ENCODE measurements at places on chromosomes 1 and 21. TPM values are rescaled to one million over a fixed set of nuclear protein-coding genes. Genes with fewer than 3 reads are reported as not detected.

DNA sequence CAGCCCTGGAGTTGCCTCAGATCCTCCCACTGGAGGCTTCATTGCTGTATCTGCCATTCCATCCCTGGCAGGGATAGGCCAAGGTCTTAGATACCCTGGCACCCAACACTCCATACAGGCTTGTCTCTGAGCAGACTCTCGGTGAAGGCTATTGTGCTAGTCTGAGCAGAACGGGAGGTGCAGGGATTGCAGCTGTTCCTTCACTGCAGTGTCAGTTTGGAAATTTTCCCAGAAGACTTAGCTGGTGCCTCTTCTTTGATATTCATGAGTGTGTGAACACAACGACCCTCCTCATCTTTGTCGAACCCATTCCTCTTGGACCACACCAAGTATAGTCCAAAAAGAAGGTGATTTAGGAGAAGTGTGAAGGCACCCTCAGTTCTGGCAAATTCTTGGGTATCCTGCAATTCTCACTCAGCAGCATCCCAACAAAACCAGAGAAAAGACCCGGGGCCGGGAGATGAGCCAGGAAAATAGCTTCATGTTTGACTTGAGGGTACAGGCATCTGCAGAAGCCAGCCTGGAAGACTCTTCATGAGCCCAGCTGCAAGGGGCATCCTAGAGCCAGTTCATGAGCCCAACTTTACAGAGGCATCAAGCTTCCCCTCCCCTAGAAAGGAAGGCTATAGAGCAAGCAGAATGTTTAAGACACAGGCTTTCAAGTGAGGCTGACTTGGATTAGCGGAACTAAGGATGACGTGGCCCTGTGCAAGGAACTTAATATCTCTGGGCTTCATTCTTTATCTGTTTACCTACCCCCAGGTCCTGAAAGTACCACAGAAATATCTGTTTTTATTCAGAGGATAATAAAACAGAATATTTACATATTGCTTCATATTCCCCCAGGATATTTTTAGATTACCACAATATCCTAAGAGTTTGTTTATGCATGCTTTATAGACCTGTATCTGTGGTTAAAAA, 38.8 kb upstream of the HAO2 start:
- H3K36me3 ChIP-seq = no peaks in the 10 kb centered on the region
- H3K4me3 ChIP-seq = no peak overlapping the region
- no peak overlapping the region for H3K27ac ChIP-seq
- DNase-seq = no peak

AJAP1 gene
- total RNA-seq = 6.9 TPM

DNA sequence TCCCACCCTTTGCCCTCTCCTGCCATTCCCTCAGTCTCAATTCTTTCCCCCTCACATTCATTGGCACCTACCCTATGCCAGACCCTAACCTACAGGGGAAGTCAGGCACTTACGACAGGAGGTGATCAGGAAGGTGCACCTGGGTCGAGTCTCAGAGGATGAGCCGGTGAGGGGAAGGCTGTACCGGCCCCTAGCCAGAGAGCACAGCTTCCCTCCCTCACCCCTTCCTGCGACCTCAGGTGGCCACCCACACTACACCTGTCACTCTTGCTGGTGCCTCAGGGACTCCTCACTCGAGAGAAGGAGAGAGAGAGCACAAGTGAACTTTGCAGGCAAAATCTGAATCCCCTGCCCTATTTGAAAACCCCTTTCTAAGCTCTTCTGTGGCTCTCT, 1.7 kb upstream of the MYOM3 start:
- peaks cover 12% of the 10 kb centered on the region for H3K4me1 ChIP-seq
- H3K4me3 ChIP-seq = no peak overlapping the region
- DNase-seq = no peak
- H3K27ac ChIP-seq = no peak overlapping the region
- no peaks in the 10 kb centered on the region for H3K27me3 ChIP-seq

DNA sequence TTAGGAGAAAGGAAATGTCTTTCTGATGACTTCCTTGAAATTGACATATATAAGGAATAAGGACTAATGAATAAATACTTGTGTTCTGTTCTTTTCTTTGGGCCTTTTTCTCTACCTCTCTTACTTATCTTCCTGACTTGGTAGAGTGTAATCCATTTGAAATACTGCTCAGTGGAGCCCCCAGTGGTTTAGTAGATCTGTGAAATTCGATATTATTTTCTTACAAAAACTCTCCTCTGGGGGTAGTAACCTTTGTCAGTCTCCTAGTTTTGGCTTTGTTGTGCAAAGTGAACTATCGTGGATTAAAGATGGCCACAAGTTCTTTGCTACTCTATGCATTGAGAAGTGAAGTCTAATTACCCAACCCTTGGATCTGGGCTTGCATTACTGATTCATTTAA, 48.8 kb downstream of the DUSP10 start:
- no peak overlapping the region for H3K27ac ChIP-seq
- no peak for DNase-seq
- no peaks in the 10 kb centered on the region for H3K36me3 ChIP-seq
- no peaks in the 10 kb centered on the region for H3K4me1 ChIP-seq

DNA sequence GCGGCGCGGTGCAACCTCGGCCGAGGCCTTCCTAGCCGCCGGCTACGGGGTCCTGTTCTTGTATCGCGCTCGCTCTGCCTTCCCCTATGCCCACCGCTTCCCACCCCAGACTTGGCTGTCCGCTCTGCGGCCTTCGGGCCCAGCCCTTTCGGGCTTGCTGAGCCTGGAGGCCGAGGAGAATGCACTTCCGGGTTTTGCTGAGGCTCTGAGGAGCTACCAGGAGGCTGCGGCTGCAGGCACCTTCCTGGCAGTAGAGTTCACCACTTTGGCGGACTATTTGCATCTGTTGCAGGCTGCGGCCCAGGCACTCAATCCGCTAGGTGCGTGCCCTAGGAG, 379 bp downstream of the PPCS start:
- H3K27ac ChIP-seq = peak overlapping the region; percentile 88
- H3K27me3 ChIP-seq = no peaks in the 10 kb centered on the region
- H3K4me1 ChIP-seq = no peaks in the 10 kb centered on the region
- H3K36me3 ChIP-seq = peaks cover 14% of the 10 kb centered on the region

- no peak overlapping the region for H3K4me3 ChIP-seq
- no peaks in the 10 kb centered on the region for H3K27me3 ChIP-seq
- H3K36me3 ChIP-seq = no peaks in the 10 kb centered on the region
- no peak overlapping the region for H3K27ac ChIP-seq
Measured at GRCh38 chr1:95954585-95954984, 720.6 kb downstream of the RWDD3 start.

PLEKHM2 gene
- total RNA-seq = 129 TPM

SELENBP1 gene
- total RNA-seq = 102 TPM

DNA sequence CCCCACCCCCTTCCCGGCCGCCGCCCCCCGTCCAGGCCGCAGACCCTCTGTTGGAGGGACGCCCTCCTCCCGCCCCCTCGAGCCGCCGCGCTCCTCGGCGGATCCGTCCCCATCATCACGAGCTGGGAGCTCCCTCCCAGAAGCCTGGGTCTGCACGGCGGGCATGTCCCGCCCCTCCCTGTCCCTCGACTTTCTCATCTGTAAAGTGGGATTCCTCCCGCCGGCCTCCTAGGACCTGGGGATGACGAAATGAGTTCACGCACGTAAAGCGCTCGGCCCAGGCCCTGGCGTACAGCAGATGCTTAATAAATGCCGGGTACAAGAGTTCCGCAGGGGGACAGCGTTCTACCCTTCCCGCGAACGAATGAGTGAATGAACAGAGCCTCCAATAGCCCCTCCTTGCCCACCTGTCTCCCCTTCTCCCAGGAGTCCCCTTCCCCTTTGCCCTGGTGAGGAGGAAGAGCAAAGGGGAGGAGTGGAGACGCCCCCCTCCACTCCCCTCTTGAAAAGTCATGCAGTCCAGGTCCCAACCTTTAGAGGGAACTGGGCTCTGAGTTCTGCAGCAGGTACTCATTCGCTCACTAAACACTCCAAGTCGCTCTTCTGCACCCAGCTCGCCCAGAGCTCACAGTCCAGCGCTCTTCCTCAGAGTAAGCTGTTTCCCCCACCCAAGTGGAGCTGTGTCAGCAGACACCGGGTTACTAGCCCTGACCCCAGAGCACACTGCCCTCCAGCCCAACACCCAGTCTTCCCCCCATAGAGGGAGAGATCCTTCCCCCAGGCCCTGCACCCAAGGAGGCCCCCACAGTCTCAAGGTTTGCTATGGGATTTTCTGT, 16.8 kb downstream of the RAP1GAP start:
- DNase-seq = no peak
- peak overlapping the region; percentile 48 for H3K4me3 ChIP-seq
- H3K36me3 ChIP-seq = no peaks in the 10 kb centered on the region
- no peak overlapping the region for H3K27ac ChIP-seq

KPRP gene
- total RNA-seq = not detected

RIMKLA gene
- total RNA-seq = 2.7 TPM

CLDN19 gene
- total RNA-seq = not detected

DNA sequence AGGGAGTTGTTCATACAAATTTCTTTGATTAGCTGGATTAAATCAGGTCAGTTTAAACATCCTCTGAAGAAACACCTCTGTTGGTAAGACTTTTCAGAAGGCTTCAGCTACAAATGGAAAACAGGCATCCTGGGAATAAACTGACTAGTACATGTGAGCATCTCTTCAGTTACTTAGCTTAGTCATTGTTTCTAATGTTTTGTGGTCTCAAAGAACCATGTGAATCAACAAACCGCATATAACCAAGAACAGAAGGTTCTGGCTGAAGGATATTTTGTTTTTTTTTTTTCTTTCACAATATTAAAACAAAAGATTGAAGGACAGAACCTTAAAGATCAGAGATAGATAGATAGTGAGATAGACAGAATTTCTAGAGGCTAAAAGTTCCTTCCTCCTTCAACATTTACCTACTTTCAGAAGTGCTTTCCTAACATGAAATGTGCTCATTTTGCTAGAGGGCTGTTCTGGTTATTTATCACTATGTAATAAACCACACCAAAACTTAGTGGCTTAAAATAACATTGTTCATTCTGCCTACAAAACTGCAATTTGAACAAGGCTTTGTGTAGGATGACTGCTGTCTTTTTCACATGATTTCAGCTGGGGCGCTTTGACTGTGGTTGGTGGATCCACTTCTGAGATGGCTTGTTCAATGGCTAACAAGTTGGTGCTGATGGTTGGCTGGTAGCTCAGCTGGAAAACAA, 119.8 kb upstream of the PTGFR start:
- H3K4me3 ChIP-seq = no peak overlapping the region
- DNase-seq = no peak
- H3K4me1 ChIP-seq = no peaks in the 10 kb centered on the region
- no peaks in the 10 kb centered on the region for H3K27me3 ChIP-seq

- H3K27me3 ChIP-seq = no peaks in the 10 kb centered on the region
- H3K4me3 ChIP-seq = no peak overlapping the region
- no peak overlapping the region for H3K27ac ChIP-seq
- H3K4me1 ChIP-seq = no peaks in the 10 kb centered on the region
- H3K36me3 ChIP-seq = no peaks in the 10 kb centered on the region
Measured at GRCh38 chr1:221105578-221105977, 226.3 kb downstream of the HLX start.

DNA sequence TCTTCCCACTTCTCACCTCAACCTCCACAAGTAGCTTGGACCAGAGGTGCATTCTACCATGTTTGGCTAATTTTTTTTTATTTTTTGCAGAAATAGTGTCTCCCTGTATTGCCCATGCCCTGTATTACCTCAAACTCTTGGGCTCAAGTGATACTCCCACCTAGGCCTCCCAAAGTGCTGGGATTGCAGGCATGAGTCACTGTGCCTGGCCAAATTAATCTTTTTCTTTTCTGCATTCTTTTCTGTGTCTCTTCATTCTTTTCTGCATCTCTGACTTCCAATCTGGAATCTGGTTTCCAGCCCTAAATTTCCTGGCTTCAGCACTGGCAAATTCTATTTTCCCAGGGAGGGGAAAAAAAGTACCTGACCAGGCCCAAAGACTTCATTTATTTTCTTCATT, 31.2 kb upstream of the TACSTD2 start:
- no peaks in the 10 kb centered on the region for H3K36me3 ChIP-seq
- no peak overlapping the region for H3K4me3 ChIP-seq
- no peaks in the 10 kb centered on the region for H3K4me1 ChIP-seq
- DNase-seq = no peak
- H3K27me3 ChIP-seq = no peaks in the 10 kb centered on the region
- H3K27ac ChIP-seq = no peak overlapping the region

- H3K36me3 ChIP-seq = peaks cover 31% of the 10 kb centered on the region
- no peak overlapping the region for H3K27ac ChIP-seq
- H3K4me3 ChIP-seq = no peak overlapping the region
- H3K27me3 ChIP-seq = no peaks in the 10 kb centered on the region
- no peaks in the 10 kb centered on the region for H3K4me1 ChIP-seq
- no peak for DNase-seq
Measured at GRCh38 chr1:5959667-5960230, 32.5 kb downstream of the NPHP4 start.

- no peak overlapping the region for H3K4me3 ChIP-seq
- H3K36me3 ChIP-seq = peaks cover 35% of the 10 kb centered on the region
- no peaks in the 10 kb centered on the region for H3K27me3 ChIP-seq
Measured at GRCh38 chr1:10639775-10640578, 156.5 kb downstream of the CASZ1 start.

- no peak overlapping the region for H3K4me3 ChIP-seq
- no peak overlapping the region for H3K27ac ChIP-seq
- H3K4me1 ChIP-seq = no peaks in the 10 kb centered on the region
- no peaks in the 10 kb centered on the region for H3K27me3 ChIP-seq
- H3K36me3 ChIP-seq = no peaks in the 10 kb centered on the region
Measured at GRCh38 chr1:17874231-17874630, 119.1 kb downstream of the ACTL8 start.

DNA sequence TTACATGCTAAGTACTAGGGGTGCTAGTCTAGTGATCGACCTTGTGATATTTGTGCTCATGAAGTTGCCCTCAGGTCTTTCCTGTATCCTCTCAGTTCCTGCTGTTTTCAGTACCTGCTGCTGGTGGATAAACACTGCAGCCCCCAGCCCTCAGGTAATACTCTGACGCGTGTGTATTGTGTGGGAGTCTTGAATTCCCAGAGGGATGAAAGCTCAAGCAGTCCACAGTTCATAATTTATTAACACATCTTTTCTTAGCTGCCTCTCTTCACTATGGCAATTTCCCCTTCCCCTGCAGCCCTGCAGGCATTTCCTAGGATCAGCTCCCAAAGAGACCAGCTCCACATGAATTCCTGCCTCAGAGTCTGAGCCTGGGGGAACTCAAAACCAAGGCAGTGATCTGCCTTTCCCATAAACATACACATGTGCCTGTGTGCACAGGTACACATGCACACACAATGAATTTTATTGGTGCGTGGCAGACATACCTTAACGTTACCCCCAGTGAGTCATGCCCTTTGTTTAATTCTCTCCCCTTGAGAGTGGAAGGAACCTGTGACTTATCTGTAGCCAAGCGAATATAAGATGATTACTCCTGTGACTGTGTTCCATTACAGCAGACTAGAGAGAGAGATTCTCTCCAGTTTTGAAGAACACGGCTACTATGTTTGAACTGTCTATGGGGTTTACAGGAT, 14.1 kb upstream of the HMGCS2 start:
- no peaks in the 10 kb centered on the region for H3K27me3 ChIP-seq
- H3K4me1 ChIP-seq = no peaks in the 10 kb centered on the region
